ENCODE measurements at places on chromosomes 7 and 10.

GRCh38 chr7:128755819-128756476, 16.8 kb downstream of the CALU start:
- DNase-seq, result no peak

DNA sequence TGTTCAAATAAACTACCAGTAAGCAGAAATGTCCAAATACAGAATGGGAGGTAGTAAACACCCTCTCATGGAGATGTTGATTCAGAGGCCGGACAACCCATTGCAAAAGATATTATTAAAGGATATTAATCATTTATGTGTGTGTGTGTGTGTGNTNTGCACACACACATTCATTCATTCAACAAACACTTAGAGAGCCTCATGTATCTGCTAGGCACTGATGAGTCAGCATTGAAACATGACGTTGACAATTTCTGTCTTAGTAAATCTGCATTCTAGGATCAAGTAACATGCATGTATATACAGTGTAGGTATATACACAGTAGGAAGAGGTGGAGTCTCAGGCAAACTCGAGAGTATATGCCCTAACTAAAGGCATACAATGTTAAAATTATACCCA, 187.0 kb downstream of the ZNF365 start:
- no peak for DNase-seq

- no peak for DNase-seq
These were observed 100.6 kb downstream of the RBM20 start for GRCh38 chr10:110744782-110745181.

DNA sequence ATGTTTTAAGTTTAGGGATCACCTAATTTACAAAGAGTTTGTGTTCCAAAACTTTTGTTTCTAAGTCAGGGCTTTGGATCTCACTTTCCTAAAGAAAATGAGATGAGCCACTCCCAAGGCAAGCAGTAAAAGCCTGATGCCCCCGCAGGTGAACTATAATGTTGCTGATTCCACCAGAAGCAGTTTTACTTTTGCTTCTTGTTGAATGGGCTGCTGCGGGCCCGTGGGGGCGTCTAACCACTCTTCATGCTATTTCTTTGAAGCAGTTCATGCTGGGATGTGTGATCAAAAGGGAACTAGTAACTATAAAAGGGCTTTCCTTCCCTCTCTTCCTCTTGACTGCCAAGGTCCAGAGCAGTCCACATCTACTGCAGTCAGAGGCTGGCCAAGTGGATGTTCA, 118.7 kb upstream of the NEBL start:
- DNase-seq, result no peak

- no peak for DNase-seq
These were observed 200.6 kb downstream of the WDR11 start for GRCh38 chr10:121051696-121052279.

DNA sequence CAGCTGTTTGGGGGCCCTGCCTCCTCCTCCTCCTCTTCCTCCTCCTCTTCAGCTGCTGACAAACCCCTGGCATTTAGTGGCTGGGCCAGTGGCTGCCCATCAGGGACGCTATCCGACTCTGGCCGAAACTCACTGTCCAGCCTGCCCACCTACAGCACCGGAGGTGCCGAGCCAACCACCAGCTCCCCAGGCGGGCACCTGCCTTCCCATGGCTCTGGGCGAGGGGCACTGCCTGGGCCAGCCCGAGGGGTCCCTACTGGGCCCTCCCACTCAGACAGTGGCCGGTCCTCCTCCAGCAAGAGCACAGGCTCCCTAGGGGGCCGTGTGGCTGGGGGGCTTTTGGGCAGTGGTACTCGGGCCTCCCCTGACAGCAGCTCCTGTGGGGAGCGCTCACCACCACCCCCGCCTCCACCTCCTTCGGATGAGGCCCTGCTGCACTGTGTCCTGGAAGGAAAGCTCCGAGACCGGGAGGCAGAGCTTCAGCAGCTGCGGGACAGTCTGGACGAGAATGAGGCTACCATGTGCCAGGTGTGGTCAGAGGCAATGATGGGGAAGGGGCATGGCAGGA, 4.1 kb downstream of the LZTS2 start:
- no peak for DNase-seq

DNA sequence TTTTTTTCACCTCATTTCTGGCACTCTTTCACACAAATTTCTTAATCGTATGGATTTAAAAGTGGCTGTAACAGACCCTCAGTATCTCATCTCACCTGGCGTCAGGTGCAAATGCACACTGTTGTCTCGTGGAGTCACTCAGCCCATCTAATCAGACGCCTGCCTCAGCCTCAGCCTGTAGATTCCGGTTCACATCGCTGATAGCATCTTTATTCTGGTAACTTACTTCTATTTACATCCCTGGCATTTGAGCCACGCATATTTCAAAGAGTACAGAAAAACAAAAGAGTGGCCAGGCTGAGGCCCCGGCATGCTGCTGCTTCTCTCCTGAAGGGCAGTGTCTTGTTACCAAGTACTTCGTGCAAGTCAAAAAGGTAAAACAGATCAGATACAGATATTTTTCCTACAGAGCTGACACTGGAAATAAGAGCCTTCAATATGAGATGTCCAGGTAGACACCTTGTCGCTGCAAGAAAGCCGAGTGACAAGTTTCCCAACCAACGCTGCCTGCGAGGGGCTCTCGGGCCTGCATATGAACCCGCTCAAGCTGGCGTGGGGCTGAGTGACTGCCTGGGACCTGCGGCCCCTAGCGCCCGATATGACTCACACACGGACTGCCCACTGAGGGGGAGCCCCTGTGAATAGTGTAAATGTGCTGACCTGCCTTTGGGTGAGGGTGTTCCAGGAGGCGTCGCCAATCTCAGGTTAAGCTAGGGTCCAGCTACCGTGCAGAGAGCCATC, 4.3 kb downstream of the VIPR2 start:
- DNase-seq, result no peak

DNA sequence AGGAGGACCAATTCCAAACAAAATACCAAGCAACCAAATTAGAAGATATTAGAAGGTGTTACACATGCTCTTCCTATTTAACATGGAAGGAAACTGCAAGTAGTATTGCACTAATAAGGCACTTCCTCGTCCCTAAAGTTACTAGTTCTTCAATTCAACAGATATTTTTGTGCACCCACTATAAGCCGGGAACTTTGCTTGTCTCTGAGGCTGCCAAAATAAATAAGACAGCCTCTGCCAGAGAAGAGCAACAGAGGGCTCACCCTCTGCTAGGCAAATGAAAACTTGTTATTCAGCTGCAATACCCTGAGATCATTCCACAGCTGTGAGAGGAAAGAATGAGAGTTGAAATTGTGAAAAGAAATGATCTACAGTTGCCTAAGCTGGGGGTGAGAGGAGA, 37.4 kb upstream of the GSAP start:
- DNase-seq, result no peak

DNA sequence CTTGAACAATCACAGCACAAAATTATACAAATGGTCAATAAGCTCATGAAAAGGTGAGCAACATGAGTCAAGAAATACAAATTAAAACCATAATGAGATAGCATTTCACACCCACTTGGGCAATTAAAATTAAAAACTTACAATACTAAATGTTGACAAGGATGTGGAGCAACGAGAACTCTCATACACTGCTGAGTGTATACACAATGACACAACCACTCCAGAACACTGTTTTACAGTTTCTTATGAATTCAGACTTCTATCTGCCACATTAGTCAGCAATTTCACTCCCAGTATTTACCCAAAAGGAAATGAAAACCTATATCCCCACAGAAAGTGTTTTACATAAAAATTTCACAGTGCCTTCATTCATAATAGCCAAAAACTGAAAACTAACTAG, 31.1 kb downstream of the GDI2 start:
- DNase-seq, result no peak
